Esophagus squamous epithelium (tissue), 5 donors: ENCODE measurements at places on chromosomes 4 and X.

DNA sequence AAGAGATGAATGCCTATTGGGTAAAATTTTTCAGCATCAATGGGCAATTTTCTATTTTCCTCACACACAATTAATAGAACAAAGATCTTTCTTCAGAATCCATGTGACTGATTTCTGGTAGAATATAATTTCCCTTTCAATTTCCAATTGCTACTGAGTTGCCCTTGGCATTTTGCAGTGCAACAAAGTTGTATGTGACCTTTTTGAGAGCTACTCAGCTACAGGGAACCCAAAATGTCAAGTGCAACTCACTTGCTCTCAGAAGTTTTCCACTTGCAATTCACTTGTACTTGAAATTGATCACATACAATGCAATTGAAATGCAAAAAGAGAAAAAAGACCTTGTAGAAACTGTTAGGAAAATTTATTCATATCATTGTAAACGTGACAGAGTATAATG lies 245.5 kb downstream of the BANK1 start:
- DNase-seq, result no peak
- H3K27me3 ChIP-seq, result no peaks in the 10 kb centered on the region
- H3K4me3 ChIP-seq, result no peak overlapping the region
- H3K36me3 ChIP-seq, result no peaks in the 10 kb centered on the region
- no peaks in the 10 kb centered on the region for H3K4me1 ChIP-seq

GRCh38 chr4:150131581-150132228 lies 53.5 kb downstream of the DCLK2 start:
- DNase-seq, result no peak
- H3K27me3 ChIP-seq, result no peaks in the 10 kb centered on the region
- no peak overlapping the region for H3K4me3 ChIP-seq

DNA sequence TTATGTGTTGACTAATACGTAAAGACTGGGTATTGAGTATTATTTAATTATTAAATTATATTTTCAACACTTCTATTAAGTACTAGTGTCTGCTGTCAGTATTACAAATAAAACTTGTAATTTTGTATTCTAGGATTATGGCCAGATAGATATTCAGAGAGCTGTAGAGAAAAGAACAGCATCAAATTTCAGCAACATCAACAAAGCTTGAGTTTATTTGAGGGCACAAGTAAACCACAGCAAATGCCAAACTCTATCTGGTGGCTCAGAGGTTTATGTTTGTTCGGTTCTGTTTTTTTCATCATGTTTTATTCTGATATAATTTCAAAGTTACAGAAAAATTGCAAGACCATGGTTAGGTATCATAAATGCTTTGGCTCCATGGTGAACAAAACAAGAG lies 1530.5 kb downstream of the PCDH18 start:
- H3K27ac ChIP-seq, result no peak overlapping the region
- DNase-seq, result no peak
- H3K4me1 ChIP-seq, result no peaks in the 10 kb centered on the region
- H3K27me3 ChIP-seq, result no peaks in the 10 kb centered on the region

DNA sequence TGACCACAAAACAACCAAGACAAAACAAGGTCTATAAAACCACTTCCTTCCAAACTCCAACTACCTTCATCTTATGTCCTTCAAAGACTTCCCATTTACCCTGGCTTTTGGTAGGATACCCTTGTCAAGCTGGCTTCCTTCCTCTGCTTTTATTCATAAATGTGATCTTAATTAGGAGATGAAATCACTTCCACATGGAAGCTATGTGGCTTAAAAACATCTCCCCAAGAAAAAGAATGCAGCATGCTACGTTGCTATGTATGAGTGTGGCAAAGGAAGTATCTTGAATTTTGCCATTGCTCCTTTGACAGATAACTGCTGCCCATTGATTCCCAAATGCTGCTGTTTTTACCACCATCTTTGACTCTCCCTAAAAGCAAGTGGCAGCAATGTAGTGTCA lies 46.4 kb upstream of the VEGFD start:
- H3K4me3 ChIP-seq, result no peak overlapping the region
- no peaks in the 10 kb centered on the region for H3K36me3 ChIP-seq
- no peaks in the 10 kb centered on the region for H3K27me3 ChIP-seq
- no peak overlapping the region for H3K27ac ChIP-seq
- no peaks in the 10 kb centered on the region for H3K4me1 ChIP-seq

DNA sequence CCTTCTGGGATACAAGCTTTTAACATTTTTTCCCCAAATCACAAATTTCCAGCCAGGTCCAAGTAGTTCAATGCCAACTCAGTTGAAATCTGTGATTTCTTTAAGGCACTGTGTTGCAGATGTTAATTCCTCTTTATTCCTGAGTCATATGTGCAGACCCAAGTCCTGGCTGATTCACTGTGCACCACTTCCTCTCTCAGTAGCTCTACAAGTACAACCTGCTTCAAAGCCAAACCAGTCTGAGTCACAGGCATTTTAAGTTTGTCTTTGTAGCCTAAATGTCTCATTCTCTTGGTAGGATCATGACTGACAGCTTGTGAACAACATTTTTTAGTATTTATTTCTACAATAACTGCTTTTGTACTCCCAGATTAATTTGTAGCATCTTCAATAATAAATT lies 165.6 kb upstream of the S100G start:
- no peaks in the 10 kb centered on the region for H3K4me1 ChIP-seq
- peak overlapping the region; percentile 57 for H3K27ac ChIP-seq
- DNase-seq, result no peak
- no peaks in the 10 kb centered on the region for H3K27me3 ChIP-seq

DNA sequence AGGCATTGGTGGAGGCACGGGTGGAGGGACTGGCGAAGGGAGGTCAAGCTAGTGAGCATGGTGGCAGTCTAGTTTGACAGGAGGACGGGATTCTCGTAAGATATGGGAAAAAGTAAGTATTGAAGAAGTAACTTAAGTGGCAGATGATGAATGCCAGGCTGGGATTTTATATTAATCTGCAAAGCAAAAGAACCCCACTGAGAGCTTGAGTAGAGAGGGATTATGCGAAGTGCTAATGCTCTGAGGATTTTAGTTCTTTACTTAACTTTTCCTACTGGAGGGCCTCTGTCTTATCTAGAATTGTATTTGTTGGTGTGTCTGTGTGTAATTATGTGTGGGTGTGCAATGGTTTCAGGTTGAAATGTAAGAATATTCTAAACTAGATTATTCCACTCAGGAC lies 327.9 kb downstream of the FAT4 start:
- no peak for DNase-seq
- H3K36me3 ChIP-seq, result no peaks in the 10 kb centered on the region
- H3K4me1 ChIP-seq, result no peaks in the 10 kb centered on the region

DNA sequence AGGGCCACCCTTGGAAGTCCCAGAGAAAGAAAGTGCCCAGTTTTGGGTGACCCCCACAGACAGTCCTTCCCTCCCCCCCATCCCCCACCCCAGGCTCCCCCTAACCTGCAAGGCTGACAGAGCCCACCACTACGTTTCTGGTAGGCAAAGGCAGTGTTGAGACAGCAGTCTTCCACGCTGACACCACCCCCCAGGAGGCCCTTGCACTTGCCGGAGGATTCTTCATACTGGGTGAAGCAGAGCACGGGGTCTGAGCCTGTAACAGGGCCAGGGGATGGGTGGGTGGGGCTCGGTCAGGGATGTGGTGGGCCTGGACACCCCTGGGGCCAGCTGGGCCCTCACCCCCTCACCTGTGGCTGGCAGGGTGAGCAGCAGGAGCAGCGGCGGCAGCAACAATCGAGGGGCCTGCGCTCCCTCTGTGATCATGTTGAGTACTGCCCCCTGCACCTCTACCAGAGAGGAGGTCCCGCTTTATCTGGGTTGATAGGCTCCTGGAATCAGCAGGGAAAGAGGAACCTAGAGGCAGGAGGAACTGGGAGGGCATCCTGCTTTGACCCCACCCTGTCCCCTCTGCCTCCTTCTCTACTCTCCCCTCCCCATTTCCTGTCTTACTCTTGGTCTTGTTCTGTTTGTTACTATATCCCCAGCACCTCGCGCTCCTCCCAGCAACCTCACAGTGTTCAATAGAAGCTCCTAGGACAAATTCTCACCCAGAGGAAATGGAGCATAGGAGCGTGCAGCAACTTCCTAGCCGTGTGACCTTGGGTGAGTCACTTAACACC lies at the start of gene CFP:
CFP (minus strand) TSS at position 512 of the 782 bp plus-strand sequence; CDS start at position 426, 86 bp downstream.
- DNase-seq, result no peak
- H3K27me3 ChIP-seq, result no peaks in the 10 kb centered on the region
- no peaks in the 10 kb centered on the region for H3K36me3 ChIP-seq
- peak within 1 kb of the TSS; percentile 28 for H3K27ac ChIP-seq

- H3K4me1 ChIP-seq, result peaks cover 3% of the 10 kb centered on the region
- no peaks in the 10 kb centered on the region for H3K27me3 ChIP-seq
- DNase-seq, result no peak
- no peak overlapping the region for H3K4me3 ChIP-seq
These were observed 64.8 kb downstream of the ADRA2C start for GRCh38 chr4:3830774-3831528.

DNA sequence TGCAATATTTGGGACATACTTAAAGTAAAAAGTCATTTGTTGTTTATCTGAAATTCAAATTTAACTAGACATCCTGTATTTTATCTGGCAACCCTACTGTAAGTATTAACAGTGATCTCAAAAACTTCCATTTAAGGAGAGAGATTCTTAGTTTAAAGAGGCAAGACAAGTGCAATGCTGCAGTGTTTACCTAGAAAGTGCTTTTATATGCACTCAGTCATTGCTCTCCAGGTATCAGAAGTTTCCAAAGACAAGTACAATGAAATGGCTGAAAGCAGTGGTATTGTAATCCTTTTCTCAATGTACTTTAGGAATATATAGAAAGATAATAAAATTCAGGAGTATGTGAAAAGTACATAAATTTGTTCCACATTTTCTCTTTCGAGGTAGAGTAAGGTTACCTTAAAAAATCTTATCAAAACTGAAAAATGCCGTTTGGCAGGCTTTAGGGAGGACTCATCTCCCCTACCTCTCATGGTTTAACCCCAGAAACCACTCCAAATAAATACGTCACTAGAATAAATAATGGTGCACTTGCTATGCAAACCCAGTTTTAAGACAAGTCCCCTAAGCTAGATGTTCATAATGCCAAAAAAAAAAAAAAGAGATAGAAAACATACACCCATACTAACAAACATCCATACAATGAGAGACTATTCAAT lies 45.7 kb downstream of the ELF2 start:
- DNase-seq, result no peak
- peaks cover 3% of the 10 kb centered on the region for H3K4me1 ChIP-seq
- H3K36me3 ChIP-seq, result no peaks in the 10 kb centered on the region
- H3K4me3 ChIP-seq, result no peak overlapping the region
- no peaks in the 10 kb centered on the region for H3K27me3 ChIP-seq

DNA sequence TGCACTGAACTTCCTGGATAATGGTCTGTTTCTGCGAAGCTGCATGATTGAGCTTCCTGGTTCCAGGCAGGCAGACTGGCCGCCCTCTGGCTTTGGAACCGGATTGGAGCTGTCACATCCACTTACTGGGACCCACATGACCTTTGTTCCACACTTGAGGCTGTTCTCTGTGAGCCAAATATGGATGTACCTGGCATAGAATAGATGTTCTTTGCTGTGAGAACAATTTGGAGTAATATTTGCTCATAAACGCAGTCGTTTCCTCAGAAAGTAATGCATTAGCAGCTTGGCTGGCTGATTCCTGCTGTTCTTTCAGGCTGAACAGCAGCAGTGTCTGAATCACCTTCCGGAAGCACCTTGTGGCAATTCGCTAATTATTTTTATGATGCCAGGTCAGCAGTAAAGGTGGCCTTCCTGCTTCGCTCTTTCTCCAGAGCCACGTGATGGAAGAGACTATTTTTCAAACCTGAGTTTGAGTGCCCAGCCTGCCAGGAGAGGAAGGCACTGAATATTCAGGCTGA lies 78.1 kb upstream of the BOD1L1 start:
- H3K36me3 ChIP-seq, result no peaks in the 10 kb centered on the region
- H3K27ac ChIP-seq, result peak overlapping the region; percentile 69
- peak; percentile 3 for DNase-seq
- H3K4me3 ChIP-seq, result no peak overlapping the region

- H3K4me1 ChIP-seq, result no peaks in the 10 kb centered on the region
- H3K36me3 ChIP-seq, result no peaks in the 10 kb centered on the region
- H3K4me3 ChIP-seq, result no peak overlapping the region
- H3K27ac ChIP-seq, result no peak overlapping the region
- H3K27me3 ChIP-seq, result no peaks in the 10 kb centered on the region
These were observed 1848.5 kb upstream of the TENM3 start for GRCh38 chr4:180394730-180395129.

GRCh38 chr4:149113804-149114430 lies 671.7 kb upstream of the NR3C2 start:
- no peaks in the 10 kb centered on the region for H3K4me1 ChIP-seq
- no peak overlapping the region for H3K27ac ChIP-seq
- no peak for DNase-seq
- H3K36me3 ChIP-seq, result no peaks in the 10 kb centered on the region

DNA sequence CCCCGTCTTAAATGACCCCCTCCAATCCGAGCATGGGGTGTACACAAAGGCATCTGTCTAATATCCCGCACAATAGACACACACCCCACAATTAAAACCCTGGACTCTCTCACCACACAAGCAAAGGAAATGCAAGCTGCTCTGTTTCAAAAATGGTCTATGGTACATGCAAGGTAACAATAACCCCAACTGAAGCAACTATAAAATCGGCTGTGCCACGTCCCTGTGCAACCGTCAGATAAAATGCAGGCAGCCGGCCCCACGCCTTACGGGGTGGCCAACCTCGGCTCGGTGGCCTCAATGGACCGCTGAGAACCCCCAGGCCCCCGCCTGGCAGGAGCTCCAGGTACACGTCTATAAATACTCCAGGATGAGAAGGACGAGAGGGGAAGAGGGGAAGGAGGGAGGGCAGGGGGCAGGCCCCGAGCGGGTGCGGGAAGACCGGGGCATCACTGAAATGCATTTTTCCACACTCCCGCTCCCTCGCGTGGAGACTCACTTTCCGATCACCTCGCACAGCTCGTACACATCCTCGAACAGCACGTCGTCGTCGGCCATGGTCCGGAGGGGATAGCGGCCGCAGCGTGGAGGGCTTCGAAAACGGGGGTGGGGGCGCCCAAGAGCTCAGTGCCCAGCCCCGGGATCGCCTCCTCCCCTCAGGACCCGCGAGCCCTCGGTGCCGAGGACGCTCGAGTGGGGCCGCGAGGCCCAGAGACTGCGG lies 763 bp downstream of the CASK start:
- no peaks in the 10 kb centered on the region for H3K27me3 ChIP-seq
- H3K27ac ChIP-seq, result peak overlapping the region; percentile 93
- H3K36me3 ChIP-seq, result no peaks in the 10 kb centered on the region
- peak overlapping the region; percentile 57 for H3K4me3 ChIP-seq
- no peak for DNase-seq

DNA sequence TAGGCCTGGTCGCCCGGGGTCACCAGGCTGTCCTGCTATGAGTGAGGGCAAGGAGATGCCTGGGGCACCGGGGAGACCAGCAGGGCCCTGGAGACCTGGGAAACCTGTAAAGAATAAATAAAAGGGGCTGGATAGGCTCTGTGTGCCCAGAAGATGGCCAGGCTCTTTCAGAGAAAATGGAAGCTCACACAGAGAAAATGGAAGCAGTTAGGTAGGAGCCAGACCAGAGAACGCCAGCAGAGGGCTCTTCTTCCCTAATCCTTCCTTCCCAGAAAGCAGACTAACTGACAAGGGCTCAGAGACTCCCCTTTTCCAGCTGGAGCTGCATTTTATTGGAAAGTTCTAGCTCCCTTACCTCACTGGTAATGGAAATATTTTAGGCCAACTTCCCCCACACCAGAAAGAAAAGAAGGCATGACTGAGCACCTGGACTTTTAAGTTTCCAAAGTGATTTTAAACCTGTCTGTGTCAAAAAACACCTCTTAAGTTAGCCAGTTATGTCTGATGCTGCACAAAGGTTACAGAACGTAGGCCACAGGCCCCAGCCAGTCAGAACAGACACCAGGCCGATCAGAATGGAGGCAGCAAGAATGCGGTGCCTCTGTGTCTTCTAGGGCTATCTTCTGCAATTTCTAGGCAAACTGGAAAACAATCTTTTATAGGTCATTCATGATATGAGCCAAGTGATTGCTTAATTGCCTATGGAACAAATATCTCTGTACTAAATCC lies 74.0 kb downstream of the ATG4A start:
- H3K36me3 ChIP-seq, result no peaks in the 10 kb centered on the region
- no peak for DNase-seq
- H3K27ac ChIP-seq, result no peak overlapping the region
- no peaks in the 10 kb centered on the region for H3K27me3 ChIP-seq
